ENCODE measurements at places on chromosomes 6 and 20. TPM values are rescaled to one million over a fixed set of nuclear protein-coding genes. Genes with fewer than 3 reads are reported as not detected.

MYT1 gene
- total RNA-seq: not detected

SLC32A1 gene
- not detected for total RNA-seq

SESN1 gene
- total RNA-seq: 27.2 TPM

MACROD2 gene
- total RNA-seq: 3.3 TPM

WFDC12 gene
- not detected for total RNA-seq

IMPG1 gene
- not detected for total RNA-seq

CD40 gene
- 2.5 TPM for total RNA-seq

PRDM13 gene
- not detected for total RNA-seq

PRDM1 gene
- total RNA-seq: 2.7 TPM

- no peaks in the 10 kb centered on the region for H3K27me3 ChIP-seq
- peak overlapping the region; percentile 37 for H3K4me3 ChIP-seq
- peak overlapping the region; percentile 39 for H3K27ac ChIP-seq
- peak; percentile 81 for DNase-seq
These were observed 4.3 kb downstream of the MICA start for GRCh38 chr6:31407699-31408098.

DNA sequence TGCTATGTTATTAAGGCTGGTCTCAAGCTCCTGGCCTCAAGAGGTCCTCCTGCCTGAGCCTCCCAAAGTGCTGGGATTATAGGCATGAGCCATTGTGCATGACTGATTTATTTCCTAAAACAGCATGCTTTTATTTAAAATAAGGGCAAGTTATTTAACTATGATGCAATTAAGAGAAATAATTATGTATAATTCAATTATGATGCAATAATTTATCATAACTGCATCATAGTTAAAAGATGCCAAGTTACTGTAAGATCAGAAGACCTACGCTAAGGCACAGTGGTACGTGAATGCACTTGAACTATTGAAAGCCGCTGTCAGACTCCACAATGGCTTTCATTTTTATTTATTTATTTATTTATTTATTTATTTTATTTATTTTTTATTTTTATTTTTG is 24.3 kb upstream of the EMILIN3 start:
- H3K27me3 ChIP-seq: no peaks in the 10 kb centered on the region
- H3K4me3 ChIP-seq: no peak overlapping the region

- no peak overlapping the region for H3K27ac ChIP-seq
- no peaks in the 10 kb centered on the region for H3K4me1 ChIP-seq
- no peak overlapping the region for H3K4me3 ChIP-seq
- DNase-seq: no peak
- no peaks in the 10 kb centered on the region for H3K36me3 ChIP-seq
These were observed 13.4 kb downstream of the SPINT4 start for GRCh38 chr20:45735552-45735951.

- no peaks in the 10 kb centered on the region for H3K27me3 ChIP-seq
- no peak overlapping the region for H3K4me3 ChIP-seq
- no peaks in the 10 kb centered on the region for H3K4me1 ChIP-seq
- H3K36me3 ChIP-seq: no peaks in the 10 kb centered on the region
- no peak overlapping the region for H3K27ac ChIP-seq
These were observed 356.8 kb upstream of the ARID1B start for GRCh38 chr6:156420172-156420993.

- no peaks in the 10 kb centered on the region for H3K27me3 ChIP-seq
- H3K4me1 ChIP-seq: no peaks in the 10 kb centered on the region
- no peak overlapping the region for H3K27ac ChIP-seq
- H3K36me3 ChIP-seq: no peaks in the 10 kb centered on the region
- DNase-seq: no peak
- H3K4me3 ChIP-seq: no peak overlapping the region
These were observed 114.8 kb downstream of the PHF3 start for GRCh38 chr6:63750400-63750799.

DNA sequence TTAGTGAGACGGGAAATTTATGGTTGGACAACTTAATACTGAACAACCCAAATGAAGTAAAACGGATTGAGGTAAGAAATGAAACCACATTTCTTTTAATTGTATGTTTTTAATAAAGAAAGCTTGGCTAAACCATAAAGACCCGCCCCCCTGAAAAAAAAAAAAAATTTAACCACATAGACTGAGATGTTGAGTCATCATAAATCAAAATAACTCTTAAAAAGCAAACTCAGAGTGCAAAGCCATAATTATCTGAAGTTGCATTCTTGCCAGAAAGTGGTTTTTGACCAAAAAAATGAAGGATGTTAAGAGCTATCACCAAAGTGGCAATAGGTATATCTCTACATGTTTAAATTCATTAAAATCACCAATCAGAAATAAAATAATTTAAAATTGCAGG is 101.8 kb upstream of the COL21A1 start:
- no peak overlapping the region for H3K27ac ChIP-seq
- peak; percentile 53 for DNase-seq
- H3K4me3 ChIP-seq: no peak overlapping the region
- H3K4me1 ChIP-seq: peaks cover 47% of the 10 kb centered on the region
- no peaks in the 10 kb centered on the region for H3K27me3 ChIP-seq
- no peaks in the 10 kb centered on the region for H3K36me3 ChIP-seq

- no peak overlapping the region for H3K27ac ChIP-seq
- H3K36me3 ChIP-seq: no peaks in the 10 kb centered on the region
- no peaks in the 10 kb centered on the region for H3K4me1 ChIP-seq
- H3K27me3 ChIP-seq: no peaks in the 10 kb centered on the region
- no peak overlapping the region for H3K4me3 ChIP-seq
These were observed 16.9 kb downstream of the FUT9 start for GRCh38 chr6:96032661-96033060.

DNA sequence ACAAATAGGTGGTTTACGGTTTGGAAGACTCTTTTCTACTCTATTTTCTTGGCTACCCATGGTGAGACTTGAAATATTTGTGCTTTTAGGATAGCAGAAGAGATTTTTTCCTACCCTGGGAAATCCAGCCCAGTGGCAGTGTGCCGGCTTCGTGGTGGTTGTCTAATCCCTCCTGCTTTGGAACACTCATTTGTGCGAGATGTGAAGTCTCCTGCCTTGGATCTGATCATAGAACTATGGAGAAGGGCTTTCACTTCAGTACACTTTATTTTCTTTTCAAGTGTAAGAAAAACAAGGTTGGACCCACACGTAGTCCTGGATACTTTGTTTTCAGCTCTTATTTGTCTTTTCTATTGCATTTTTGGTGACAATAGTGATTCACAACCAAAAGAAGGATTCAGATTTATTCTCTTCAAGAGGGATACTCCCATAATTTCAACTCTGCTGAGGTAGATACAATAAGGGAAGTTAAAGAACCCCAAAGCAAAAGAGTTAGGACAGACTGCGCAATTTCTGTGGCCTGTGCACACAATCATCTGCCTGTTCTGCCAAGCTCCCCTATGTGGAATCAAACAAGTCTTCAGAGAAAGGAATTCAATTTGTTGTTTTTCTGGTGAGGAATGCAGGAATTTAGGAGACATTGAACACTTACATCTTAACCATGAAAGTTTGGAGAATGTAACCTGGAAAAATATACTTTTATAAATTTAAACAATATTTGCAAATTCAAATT is 413.2 kb downstream of the GJA1 start:
- no peak overlapping the region for H3K27ac ChIP-seq
- no peaks in the 10 kb centered on the region for H3K27me3 ChIP-seq
- no peak overlapping the region for H3K4me3 ChIP-seq
- no peaks in the 10 kb centered on the region for H3K36me3 ChIP-seq

DNA sequence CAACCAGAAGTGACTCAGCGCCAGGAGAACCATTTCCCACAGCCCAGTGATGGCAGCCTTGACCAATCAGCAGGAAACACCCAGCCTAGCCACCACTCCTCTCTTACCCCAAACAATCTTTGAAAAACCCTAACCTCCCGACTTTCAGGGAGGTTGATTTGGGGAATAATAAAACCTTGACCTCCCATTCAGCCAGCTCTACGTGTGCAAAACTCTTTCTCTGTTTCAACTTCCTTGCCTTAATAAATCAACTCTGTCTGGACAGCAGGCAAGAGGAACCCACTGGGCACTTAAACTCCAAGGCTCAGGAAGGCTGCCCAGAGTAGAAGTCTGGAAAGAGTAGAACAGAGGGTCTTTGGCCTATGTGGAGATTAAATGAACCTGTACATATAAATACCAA is 35.0 kb downstream of the SERPINB1 start:
- no peaks in the 10 kb centered on the region for H3K36me3 ChIP-seq
- no peaks in the 10 kb centered on the region for H3K4me1 ChIP-seq
- no peak overlapping the region for H3K27ac ChIP-seq
- no peak overlapping the region for H3K4me3 ChIP-seq
- no peaks in the 10 kb centered on the region for H3K27me3 ChIP-seq

- no peaks in the 10 kb centered on the region for H3K27me3 ChIP-seq
- DNase-seq: no peak
- H3K4me3 ChIP-seq: no peak overlapping the region
- no peaks in the 10 kb centered on the region for H3K36me3 ChIP-seq
These were observed 99.8 kb downstream of the DACT2 start for GRCh38 chr6:168219804-168220203.
